ENCODE measurements at places on chromosomes 11 and 22.

GRCh38 chr11:28874706-28875105 is 766.5 kb downstream of the METTL15 start:
- DNase-seq = no peak

DNA sequence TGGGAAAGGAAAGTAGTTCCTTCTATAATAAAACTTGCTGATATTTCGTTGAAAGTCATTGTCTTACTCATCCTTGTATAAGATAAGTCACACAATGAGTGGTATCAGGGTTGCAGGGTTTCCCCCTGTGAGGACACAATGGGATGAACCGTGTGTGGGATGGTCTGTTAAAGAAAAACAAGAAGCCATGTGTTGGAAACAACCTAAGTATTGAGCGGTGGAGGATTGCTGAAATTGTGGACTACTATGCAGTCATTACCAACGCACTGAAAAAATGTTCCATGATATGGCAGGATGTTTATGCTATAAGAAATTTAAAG is 28.6 kb downstream of the PTPRJ start:
- peak; percentile 24 for DNase-seq

GRCh38 chr11:63867511-63867910 is 28.6 kb downstream of the MARK2 start:
- DNase-seq = no peak

DNA sequence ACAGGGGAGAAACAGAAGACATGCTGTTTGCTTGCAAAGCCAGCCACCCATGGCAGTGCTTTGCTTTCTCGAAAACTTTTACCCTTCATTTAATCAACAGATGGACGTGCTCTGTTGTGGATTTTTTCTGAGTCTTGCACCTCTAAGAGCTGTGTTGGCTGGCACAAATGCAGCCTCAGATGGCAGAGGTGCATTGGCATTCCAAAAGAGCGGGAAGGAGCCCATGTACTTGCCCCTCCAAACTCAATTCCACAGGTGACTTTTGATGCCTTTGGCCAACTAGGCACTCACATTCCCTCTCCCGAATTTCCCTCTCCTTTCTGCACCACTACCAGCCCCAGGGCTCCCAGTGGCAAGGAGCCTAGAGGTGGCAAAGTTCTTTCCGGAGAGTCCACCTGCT is 1.2 kb downstream of the KIRREL3 start:
- DNase-seq = no peak

DNA sequence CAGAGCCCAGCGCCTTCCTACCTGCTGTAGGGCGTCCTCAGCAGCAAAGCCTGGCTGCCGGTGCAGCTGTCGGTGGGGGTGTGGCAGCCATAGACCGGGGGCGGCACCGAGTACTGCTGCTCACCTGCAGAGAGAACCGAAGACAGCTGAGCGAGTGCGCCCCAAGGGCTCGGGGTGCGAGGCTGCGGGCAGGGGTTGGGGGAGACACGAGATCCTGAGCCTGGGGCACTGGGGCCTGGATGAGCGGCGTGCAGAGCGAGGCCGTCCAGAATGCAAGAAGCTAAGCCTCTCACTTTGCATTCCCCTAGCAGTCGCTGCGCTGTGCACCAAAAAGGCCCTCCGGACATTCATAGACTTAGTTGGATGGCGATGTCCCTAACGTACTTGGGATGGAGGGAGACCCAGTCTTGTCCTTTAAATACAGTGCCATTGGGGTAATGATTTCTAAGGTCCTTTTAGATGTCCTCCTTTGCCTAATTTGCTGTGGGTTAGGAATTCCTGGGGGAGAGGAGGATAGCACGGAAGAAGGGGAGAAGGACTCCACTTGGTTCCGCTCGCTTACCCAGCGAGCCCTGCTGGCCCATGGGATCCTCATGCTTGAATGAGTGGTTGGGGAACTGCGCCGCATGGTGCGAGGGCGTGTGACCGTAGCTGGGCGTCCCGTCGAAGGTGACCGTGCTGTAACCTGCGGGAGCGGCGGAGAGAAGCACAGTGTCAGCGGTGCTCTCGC is 7.2 kb downstream of the WT1 start:
- DNase-seq = no peak

DNA sequence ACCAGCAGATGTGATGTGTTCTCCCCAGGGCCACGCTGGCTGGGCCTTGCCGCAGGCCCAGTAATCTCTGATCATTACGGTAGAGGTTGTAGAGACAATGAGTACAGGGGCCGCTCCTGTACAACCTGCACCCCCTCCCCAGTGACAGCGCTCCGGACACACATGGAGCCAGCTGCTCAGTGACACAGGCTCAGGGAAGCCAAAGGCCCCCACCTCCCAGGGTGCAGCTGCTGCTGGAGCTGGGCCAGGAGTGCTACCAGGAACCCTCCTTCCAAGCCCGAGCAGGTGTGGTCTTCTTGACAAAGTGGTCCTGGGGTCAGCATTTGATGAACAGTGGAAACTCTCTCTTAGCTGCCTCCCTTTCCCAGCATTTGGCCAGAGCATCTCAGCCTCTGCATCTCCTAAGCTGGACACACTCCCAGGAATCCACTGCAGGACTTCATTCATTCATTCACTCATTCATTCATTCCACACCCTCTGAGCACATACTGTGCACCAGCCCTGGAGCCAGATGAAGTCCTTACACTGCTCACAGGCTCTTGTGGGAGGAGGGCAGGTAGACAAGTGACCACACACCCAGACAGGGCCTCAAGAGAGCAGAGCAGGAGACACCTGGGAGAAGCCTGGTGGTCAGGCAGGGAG is 49.6 kb upstream of the MPEG1 start:
- no peak for DNase-seq

DNA sequence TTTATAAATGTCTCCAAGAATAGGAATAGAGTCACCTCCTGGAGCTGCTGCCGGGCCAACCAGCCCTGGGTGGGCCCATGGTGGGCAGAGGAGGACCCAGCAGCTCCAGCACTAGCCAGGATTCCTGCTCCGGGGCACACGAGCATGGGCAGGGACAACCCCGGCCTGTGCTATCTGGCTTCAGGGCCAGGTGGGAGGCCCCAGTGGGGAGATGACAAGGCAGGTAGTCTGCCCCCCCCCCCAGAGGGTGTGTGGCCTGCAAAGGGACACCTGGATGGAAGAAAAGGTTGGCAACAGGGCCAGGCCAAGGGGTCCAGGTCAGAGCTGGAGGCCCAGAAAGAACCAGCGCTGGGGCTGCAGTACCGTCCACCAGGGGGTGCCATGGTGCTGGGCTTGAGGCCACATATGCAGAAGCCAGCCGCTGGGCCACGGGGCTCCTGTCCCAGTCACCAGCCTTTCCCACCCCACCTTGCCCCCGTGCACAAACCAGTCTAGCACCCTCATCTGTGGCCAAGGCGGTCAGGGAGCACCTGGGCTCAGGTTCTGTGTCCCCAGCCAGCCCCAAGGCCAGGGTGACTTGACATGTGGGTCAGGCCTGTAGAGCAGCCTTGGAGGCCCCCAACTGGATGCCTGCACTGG is 3.4 kb downstream of the TSPAN32 start:
- peak; percentile 83 for DNase-seq

DNA sequence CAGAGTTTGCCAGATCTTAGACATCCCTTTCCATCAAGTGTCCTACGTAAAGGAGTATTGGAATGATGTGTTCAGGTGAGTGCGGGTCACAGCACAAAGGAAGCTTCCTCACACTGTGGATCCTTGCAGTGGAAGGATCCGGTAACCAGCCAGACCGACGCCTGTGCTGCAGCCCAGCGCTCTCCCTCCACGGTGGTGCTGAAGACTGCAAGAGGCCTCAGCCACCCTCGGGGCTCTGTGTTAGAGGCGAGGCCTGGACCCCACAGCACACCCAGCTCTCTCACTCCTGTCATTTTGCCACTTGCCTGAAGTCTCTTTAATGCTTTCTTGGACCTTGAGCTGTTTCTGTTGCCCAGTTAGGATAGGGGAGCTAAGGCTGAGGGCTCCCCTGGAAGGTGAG is 2.4 kb downstream of the TRMU start:
- no peak for DNase-seq

DNA sequence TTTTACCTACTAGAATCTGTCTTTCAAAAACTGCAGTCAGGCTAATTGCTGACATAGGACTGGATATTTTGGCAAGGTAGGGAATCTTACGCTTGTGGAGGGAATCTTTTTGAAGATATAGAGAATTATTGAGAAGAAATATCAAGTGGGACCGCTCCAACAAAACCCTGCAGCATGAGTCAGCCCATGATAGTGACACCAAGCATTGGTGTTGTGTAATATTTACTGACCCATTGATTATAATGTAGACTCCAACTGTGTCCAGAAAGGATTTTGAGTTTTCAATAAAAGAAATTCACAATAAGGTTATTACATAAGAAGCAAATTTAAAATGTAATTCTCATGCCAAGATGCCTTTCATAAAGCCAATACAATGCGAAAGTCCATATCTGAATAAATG is 20.7 kb downstream of the MS4A4A start:
- no peak for DNase-seq

- DNase-seq = no peak
Measured at GRCh38 chr11:46674463-46675287, 25.7 kb downstream of the ARHGAP1 start.

GRCh38 chr11:73538381-73538872 is 59.5 kb downstream of the FAM168A start:
- DNase-seq = peak; percentile 39

- no peak for DNase-seq
Measured at GRCh38 chr11:123547180-123547579, 107.2 kb downstream of the SCN3B start.

GRCh38 chr11:133541021-133541719 is 8.9 kb upstream of the OPCML start:
- DNase-seq = no peak

GRCh38 chr11:121226415-121227263 is 65.9 kb upstream of the SC5D start:
- DNase-seq = no peak

GRCh38 chr22:35661464-35661863 is 13.2 kb downstream of the APOL6 start:
- peak; percentile 69 for DNase-seq

DNA sequence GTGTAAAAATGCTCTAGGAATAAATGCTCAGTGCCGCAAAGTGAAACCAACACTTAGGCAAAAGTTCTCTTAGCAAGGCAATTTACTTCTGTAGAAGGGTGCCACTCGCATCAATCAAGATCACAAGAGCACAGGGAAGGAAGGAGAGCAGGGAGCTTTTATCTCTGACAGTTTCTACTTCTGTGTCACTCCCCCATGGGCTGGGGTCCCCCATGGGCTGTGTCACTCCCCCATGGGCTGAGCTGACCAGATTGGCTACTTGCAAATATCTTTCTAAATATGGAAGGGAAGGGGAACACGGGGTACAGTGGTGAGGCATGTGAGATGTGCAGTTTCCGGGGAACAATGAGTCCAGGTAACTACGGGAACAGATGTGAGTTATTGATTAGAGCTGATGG is 397 bp downstream of the OR52N2 start:
- DNase-seq = peak; percentile 5

DNA sequence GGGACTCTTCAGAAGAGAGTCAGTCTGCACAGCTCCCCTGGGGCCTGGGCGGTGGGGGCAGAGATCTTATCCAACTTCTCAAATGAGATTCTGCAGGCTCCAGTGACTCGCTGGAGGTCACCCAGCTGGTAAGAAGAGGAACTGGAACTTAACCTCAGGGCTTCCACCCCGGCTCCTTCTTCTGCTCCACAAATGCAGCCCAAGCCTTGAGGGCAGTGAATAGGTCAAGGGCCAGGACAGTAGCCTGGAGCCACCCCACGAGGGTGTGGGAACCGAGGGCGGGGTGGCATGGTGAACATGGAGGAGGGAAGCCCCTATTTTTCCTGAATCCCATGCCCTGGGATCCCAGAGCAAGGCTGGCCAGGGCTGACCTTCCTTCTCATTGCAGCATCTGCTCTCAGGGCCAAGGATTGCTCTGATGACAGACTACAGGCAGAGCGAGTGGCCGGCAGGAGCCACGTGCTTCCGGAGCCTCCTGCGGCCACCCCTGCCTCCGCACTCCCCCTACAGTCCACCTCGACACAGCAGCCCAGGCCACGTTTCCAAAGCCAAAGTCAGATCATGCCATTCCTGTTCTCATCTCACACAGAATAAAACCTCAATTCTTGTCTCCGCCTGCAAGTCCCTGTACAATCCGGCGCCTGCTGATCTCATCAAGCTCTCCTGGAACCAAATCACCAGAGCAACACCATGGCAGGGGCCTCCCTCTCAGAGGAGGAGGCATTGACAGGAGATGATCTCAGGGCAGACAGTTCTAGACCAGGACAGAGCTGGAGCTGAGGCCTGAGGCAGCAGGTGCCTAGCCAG is 21.1 kb upstream of the UPK3A start:
- DNase-seq = peak; percentile 88

DNA sequence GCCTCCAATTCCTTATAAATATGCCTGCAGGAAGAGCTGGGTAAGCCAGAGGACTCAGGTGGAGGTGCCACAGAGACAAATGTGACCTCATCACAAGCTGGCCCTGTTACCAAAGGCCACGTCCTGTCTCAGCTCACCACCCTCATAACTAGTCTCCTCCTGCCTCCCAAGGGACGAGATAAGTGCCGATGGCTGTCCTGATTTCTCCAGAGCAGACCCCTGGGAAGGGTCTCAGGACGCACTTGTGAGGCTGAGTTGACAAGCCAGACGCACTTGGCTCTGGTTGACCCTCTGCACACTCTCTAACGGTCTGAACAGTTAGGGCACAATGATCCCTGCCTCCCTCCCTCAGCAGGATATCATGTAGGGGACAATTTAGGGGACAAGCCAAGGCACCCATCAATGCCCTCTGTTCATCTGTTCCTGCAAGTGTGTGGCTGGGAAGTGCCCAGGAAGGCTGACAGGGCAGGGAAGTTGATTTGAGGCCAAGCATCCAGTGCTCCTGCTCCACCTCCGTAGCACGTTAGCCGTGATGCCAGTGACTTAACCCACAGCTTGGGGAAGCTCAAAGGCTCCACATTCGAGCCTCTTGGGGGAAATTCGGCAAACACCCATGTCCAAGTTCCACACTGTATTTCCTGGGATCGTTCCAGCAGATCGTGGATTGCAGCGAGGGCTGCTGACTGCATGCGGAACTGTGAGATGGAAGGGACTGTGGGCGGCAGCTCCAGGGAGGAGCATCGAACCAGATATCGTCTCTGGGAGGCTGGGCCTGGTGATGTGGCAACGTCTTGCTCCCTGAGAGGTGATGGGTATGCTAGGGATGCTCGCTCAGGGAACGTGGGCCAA is 2.8 kb downstream of the SMIM38 start:
- DNase-seq = no peak

All from cardiac fibroblast (primary cell).